ENCODE measurements at places on chromosomes 3 and 15.

DNA sequence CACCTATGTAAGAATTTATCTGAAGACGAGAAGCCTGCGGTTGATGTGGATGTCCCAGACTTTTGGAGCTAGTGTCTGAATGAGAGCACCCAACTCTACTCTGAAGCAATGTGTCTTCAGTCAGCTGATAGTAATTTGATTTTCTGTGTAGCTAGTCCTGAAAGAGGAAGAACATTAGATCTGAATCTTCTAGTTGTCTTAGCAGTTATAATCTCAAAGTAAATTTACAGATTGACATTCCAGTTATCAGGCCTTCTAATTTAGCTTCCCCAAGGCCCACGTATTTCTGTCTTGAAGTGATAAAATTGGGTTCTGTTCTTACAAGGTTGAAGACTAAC is 1.5 kb downstream of the TCAIM start:
- DNase-seq, result no peak

- peak; percentile 83 for DNase-seq
These were observed at the start of gene FEM1B for GRCh38 chr15:68277603-68278344. Gene FEM1B (plus strand): TSS chr15:68277745. CDS start chr15:68278418, 673 bp downstream.

DNA sequence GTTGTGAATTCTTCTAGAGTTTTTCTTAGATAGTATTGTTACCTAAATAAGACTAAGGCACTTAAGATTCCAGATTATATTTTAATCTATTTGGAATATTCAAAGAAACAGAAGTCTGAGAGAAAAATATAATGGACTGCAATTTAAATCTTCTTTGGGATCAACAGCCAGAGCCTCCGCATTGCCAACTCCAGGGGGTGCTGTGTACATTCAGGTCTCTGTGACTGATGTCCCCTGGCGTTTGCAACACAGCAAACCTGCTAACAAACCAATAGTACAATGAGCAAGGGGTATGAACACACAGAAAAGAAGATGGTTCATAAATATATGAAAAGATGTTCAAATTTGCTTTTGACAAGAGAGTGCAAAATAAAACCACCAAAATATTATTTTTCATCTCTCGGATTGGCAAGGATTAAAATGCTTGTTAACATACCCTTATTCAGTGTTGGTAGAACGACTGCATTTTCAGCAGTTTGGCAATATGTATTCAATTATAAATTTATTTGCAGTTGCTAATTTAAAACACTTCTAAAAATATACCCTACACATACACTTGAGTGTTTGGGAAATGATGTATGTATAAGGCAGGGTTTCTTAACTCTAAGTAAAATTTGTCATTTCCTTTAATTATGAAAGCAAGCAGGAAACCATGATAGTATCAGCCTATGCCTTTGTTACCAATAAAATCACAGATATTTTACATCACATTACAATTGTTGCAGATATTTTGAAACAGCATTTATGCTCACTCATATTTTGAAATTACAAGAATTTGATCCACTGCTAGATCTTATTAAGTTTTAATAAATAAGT is 16.1 kb upstream of the TM4SF1 start:
- DNase-seq, result peak; percentile 59

DNA sequence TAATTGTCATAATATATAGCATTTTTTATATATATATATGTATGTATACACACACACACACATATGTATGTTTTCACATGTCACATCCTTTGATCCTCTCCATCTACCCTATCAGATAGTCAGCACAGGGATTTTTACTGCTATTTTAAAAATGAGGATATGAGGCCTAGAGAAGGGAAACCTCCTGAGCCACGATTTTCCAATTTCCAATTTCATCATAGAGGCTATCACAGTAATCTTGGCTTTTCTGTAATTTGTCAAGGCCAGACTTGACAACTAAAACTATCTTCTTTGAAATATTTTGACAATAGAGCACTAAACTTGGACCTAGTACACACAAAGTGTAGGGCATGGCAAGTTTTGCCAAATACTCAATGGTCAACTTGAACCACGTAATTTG is 42.5 kb downstream of the IL1RAP start:
- no peak for DNase-seq

DNA sequence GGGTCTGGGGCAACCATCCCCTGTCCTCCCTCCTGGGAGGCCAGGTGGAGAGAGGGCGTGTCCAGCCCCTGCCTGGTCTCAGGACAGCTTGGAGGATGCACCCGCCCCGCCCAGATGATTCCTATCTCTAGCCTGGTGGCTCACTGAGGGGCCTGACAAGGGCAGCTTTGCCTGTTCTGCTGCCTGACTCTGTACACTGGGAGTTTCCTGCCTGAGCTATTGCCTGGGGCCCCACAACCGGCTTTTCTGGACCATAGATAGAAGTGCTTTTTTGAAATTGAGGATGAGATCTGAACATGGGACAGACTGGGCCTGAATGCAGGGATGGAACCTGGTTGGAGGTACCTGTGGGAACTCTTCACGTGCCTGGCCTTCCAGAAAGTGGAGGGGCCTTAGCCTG is 751 bp upstream of the PLA2G4E start:
- DNase-seq, result no peak

- DNase-seq, result no peak
These were observed 15.0 kb upstream of the ZBED2 start for GRCh38 chr3:111610189-111610588.

All from nephron progenitor cell (in vitro differentiated cells).